Retina (tissue), 1 donor: ENCODE measurements at places on chromosomes 3 and 15.

DNA sequence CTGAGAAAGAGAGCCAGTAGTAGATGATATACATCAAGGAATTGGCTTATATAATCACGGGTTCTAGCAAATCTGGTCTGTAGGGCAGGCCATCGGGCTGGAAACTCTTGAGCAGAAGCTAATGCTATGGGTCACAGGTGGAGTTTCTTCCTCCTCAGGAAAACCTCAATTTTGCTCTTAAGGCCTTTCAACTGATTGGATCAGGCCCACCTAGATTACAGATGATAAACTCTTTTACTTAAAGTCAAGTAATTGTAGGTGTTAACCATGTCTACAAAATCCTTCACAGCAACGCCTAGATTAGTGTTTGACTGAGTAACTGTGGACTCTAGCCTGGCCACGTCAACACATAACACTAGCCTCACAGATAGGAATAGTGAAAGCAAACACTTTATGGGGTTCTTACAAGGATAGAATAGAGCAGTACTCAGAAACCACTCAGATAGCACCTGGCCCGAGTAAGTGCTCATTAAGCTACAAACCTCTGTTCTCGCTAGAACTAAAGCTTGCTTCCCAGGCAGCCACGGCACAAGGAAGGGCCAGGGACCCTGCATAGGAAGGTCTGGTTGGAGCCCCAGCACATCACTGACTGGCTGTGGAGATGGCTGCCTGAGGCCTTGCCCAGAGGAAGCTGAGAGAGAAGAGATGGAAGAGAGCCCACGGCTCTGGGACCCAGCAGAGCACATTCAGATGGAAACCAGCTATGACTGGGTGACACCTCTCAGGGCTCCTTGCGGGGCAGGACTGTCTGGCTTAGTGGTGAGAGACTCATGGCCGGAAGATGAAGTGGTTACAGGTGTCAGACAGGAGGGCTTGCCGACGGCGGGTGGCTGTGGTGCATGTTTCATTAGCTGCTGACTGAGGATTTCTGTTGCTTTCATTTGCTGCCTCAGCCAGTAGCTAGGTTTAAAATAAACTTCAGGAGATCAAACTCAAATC is 202.5 kb upstream of the TLE3 start:
- no peak for DNase-seq

DNA sequence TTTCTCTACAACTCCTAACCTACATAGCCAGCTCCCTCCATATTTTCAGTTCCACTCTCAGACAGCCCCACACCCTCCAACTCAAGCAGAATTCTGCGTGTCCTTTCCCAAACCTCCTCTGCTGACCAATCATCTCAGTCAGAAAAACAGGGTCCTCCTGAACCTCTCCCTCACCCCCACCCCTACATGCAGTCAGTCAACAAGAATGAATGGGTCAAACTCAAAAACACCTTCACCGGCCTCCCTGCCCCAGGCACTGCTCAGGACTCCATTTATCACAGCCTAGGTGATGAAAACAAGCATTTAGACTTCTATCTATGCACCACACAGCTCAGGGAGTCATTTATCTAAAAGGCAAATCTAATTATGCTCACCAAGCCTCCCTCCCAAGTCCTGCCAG is 32.4 kb downstream of the MYL3 start:
- DNase-seq = no peak

GRCh38 chr3:10763817-10764258 is 52.2 kb upstream of the SLC6A11 start:
- DNase-seq = no peak

- DNase-seq = no peak
Measured at GRCh38 chr3:47385007-47385406, 4.2 kb downstream of the PTPN23 start.

GRCh38 chr3:194773771-194774455 is 88.2 kb downstream of the FAM43A start:
- no peak for DNase-seq

- no peak for DNase-seq
Measured at GRCh38 chr15:67732671-67733374, 92.5 kb upstream of the SKOR1 start.

DNA sequence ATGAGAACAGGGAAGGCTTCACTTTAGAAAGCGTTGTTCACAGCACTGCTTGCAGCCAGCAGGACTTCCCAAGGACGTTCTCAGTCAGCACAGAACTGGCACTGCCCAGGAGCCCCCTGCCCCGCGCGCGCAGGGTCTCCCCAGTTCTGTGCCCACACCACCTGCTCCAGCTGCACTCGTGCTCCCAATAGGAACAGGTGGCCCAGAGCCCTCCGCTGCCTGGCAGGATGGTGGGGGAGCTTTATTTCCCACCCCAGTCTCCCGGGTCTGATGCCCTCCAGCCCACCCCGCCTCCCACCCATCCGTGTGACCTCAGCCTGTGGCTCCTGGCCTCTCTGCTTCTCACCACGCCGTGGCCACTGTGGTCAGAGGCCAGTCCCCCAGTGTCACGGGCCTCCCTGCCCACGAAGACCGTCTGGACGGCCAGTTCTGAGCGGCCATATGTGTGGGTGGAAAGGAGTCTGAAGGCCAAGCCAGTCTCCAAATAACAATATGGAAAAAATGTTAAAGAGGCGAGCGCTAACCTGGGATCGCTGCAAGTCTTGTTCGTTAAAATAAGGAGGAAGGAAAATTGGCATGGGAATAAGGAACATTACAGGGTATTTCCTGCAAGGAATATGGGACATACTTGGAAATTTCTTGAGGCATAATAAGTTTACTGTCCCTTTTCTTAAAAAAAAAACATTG is 54.6 kb upstream of the PCSK6 start:
- no peak for DNase-seq

DNA sequence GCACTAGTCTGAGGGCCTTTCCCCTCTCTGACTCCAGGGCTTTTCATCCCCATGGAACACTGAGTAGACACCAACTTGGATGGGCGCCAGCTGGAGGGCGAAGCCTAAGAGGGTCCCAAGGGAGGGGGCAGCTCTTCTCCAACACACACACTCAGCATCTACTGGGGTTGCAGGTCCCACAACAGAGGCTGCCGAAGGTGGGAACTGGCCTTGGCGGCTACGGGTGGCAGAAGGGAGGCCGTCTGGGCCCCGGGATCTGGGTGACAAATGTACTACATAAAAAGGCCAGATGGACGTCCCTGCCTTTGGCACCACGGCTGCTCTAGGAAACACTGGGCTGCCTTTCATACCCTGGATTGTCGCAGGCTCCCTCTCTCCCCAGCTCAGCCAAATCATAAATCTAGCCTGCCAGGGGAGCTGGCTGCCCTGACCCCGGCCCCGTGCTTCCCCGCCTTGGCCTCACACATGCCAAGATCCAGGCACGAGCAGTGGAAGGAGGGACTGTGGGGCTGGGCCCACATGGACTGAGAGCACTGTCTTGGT is 31.5 kb downstream of the SEMA5B start:
- no peak for DNase-seq

- no peak for DNase-seq
Measured at GRCh38 chr3:52194485-52195290, 3.3 kb upstream of the ALAS1 start.

DNA sequence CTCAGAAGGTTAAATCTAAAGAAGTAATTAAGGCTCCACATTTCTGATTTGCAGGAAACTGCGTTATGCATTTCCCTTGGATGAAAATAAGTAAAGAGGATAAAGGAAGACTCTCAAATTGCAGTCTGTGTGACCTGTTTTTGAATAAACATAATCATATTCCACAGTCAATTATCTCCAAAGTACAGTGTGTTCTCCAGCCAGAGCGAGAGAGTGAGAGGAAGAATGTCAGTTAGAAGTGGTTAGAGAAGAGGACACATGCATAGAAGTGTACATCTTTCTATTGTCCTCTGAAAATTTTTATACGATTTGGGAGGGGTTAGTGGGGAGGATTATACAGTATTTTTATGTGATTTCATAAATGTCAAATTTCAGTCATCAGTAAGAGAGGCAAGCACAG is 487.1 kb downstream of the LPP start:
- DNase-seq = no peak

- no peak for DNase-seq
Measured at GRCh38 chr15:39510001-39510701, 70.7 kb upstream of the THBS1 start.

- no peak for DNase-seq
Measured at GRCh38 chr3:183775781-183776180, 49.6 kb downstream of the MAP6D1 start.

DNA sequence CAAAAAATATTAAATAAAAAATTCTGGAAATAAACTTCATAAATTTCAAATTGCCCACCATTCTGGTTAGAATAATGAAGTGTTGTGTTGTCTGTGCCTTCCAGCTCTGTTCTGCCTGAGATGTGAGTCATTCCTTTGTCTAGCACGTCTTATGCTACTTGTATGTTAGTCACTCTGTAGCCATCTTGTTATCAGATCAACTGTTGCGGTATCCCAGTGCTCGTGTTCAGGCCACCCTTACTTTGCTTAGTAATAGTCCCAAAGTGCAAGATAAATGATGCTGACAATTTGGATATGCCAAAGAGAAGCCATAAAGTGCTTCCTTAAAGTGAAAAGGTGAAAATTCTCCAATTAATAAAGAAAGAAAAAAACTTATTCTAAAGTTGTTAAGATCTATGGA is 527.5 kb downstream of the NAALADL2 start:
- DNase-seq = no peak

- no peak for DNase-seq
Measured at GRCh38 chr3:126417981-126418530, 23.3 kb downstream of the CFAP100 start.

DNA sequence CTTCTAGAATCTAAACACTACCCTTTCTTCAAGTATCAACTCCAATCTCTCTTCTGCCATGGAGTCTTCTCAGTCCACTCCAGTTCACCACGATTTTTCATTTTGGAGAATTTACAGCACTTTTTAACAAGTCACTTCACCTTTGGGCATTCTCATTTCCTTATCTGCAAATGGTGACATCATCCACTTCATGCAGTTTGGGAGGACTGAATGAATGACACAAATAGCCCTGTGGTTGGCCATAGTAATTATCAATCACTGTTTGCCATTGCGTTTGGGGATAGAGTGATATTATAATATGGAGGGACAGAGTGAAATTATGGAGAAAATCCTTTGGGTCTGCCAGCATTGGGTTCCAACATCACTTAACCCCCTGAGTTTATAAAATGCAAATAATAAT is 38.0 kb upstream of the TM4SF1 start:
- no peak for DNase-seq

GRCh38 chr3:71784201-71784913 is 591 bp downstream of the PROK2 start:
- DNase-seq = peak; percentile 51

GRCh38 chr3:23738944-23739343 is 66.8 kb upstream of the UBE2E1 start:
- no peak for DNase-seq

- no peak for DNase-seq
Measured at GRCh38 chr3:115072265-115073021, 74.6 kb downstream of the ZBTB20 start.

DNA sequence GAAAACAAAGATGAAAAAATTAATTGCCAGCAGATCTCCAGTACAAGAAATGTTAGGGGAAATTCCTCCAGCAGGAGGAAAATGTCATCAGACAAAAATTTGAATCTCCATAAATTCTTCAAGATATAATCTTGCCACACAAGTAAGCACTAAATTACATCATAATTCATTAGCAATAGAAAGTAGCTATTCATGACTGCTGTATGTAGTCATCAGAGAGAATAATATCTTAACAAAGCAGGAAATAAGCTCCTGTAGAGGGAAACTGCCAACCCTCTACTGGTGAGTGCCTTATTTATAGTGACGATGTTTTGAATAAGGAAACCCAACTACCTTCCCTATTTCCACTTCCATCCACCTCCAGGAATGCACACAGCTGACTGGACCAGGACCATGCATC is 15.8 kb upstream of the SLC27A2 start:
- no peak for DNase-seq

- no peak for DNase-seq
Measured at GRCh38 chr15:69232765-69233164, 65.9 kb upstream of the PAQR5 start.

- no peak for DNase-seq
Measured at GRCh38 chr3:106333911-106334618, 465.3 kb upstream of the CBLB start.

- no peak for DNase-seq
Measured at GRCh38 chr15:68383161-68384074, 48.5 kb downstream of the ITGA11 start.

GRCh38 chr15:31274496-31275330 is 51.9 kb upstream of the KLF13 start:
- DNase-seq = no peak

GRCh38 chr15:74746389-74746788 is 2.3 kb upstream of the CYP1A2 start:
- no peak for DNase-seq
